ENCODE measurements at places on chromosomes 6 and 20. TPM values are rescaled to one million over a fixed set of nuclear protein-coding genes. Genes with fewer than 3 reads are reported as not detected.

DNA sequence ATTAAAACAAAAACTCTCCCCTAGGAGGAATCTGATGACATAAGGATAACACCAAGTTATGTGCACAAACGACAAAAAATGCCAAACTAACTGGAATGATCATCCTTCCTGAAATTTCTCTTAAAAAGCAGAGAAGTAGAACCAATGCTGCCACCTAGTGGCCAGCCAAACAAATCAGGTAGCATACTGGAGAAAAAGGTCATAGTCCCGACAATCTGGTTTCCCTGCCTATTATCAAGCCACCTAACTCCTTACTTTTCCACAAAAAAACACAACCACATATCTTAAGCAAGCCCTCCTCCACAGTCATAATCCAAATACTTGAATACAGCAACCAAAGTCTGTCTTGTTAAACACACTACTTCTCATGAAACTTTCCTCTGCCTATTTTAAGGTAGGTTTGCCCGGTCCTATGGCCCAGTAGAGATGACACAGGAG is 5.3 kb downstream of the OARD1 start:
- DNase-seq: peak; percentile 77

- no peak for DNase-seq
These were observed 58.5 kb downstream of the AHI1 start for GRCh38 chr6:135438907-135439535.

- DNase-seq: no peak
These were observed 18.3 kb upstream of the PLN start for GRCh38 chr6:118529756-118530155.

DNA sequence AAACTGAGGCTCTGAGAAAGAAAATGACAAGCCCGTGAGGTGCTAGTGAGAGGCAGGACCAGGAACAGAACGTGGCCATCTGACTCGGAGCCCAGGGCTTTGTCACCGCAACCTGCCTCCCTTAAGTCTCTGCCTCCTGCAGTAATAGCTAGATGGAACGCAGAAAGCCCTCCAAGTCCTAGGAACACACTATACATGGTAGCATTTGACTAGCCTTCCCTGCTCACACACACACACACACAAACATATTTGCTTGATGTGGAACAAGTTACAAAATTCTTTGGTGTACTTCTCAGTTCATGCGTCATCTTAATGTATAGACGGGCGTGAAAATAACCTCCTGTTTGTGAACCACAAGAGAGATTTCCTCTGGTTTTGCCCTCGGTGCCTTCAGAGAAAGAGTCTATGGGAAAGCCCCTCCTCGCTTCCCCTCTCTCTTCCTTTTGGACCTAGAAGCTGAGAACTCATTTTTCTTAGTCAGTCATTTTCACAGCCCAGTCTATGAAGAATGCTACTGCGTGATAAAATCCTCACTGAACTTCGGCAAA is 38.8 kb downstream of the C6orf52 start:
- no peak for DNase-seq

GRCh38 chr20:1618479-1618878 is 1.3 kb downstream of the SIRPB1 start:
- no peak for DNase-seq

TCF19 gene
- 21.4 TPM for polyA plus RNA-seq

CPXM1 gene
- polyA plus RNA-seq: 200 TPM

GRCh38 chr6:37396571-37397180 is 36.3 kb upstream of the CMTR1 start:
- DNase-seq: no peak

- no peak for DNase-seq
These were observed 144.2 kb upstream of the FBXL4 start for GRCh38 chr6:99091985-99092384.

GRCh38 chr6:15447546-15448267 is 201.8 kb downstream of the JARID2 start:
- DNase-seq: no peak

DNA sequence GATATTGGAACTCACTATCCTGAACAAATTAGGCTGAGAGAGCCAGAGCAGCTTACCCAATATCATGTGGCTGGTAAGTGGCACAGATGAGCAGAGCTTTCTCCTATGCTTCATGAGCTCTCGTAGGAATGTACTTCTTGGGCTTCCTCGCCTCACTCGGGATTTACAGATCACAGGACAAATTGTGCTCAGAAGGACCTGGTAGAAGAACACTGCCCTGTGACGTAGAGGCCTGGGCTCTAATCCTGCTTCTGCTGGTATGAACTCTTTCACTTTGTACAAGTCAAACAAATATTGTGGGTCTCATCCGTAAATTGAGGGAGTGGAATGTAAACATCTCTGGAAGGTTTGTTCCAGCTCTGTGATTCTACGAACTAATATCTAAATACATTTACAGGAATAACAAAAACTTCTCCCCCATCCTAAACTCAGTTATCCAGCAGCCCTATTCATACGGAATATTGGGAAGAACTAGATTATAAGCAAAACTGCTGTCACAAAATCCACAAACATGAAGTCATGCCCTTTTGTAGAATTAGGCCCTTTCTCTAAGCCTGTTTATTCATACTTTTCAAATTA is 187.6 kb downstream of the CLIC5 start:
- no peak for DNase-seq

DNA sequence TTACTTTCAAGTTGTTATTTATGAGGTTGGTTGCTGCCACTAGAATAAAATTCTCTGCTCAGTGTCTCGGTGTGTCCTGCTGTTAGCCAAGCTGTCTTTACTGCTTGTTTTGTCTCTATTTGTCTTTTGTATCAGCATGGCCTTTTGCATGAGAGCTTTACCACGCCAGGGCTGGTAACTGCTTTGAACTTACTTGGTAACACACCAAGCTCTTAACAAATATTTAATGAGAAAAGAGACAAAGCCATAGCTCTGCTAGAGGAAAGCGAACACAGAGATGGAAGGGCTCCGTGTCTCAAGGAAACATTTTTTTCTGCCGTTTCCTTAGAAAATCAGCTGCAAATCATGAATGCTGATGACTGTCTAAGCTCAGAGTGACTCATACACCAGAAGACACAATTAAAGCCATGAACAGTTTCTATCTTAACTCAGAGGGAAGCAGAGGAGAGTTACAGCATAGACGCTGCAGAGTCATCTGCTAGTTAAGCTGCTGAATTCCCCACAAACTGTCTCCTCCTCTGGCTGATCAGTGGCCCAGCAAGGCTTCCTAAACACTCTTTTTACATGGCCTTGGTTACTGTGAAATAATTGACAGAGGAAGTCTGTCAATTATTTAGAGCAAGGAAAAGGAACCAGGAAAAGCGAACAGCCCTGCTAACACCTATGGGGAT is 44.8 kb downstream of the AGPAT4 start:
- DNase-seq: no peak

DNA sequence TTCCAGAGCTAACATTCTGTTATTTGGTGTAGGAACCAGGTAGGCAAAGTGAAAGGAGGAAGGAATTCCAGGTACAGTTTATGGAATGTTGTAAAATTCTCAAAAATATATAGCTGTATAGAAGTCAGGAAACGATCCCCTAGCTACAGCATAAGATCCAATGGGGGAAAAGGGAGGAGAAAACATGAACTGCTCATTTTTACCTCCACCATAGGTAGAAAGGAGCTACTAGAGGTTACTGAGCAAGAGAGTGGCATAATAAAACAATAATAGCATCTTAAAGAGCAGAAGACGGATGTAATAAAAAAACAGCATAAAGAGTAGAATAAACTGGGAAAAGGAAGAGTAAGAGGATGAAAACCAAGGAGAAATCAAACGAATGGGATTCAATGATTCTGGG is 26.9 kb downstream of the EPB41L2 start:
- DNase-seq: no peak

DNA sequence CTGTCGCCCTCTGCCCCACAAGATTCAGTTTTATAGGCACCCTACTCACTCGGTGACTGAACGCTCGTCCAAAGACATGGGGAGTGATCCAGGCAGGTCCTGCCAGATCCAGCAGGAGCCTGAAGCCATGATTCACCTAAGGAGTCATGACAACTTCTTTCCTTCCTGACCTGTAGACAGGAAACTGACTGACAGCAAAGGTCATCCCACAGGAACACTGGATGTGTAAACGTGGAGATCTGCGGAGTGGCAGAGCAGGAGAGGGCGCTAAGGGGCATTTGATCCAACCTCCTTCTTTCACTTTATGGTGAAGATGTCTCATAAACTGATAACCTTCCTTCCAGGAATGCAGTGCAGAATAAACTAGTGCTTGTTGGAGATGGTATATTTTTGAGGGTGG is 192.2 kb downstream of the GJA10 start:
- no peak for DNase-seq

HLA-DMB gene
- 74.8 TPM for polyA plus RNA-seq

SMLR1 gene
- 1.5 TPM for polyA plus RNA-seq

RAMACL gene
- 0.09 TPM for polyA plus RNA-seq

- DNase-seq: no peak
These were observed 306.2 kb downstream of the SOX4 start for GRCh38 chr6:21899708-21900107.

- DNase-seq: no peak
These were observed 342.2 kb upstream of the NT5E start for GRCh38 chr6:85107701-85108100.

MDFI gene
- 39.6 TPM for polyA plus RNA-seq

DNA sequence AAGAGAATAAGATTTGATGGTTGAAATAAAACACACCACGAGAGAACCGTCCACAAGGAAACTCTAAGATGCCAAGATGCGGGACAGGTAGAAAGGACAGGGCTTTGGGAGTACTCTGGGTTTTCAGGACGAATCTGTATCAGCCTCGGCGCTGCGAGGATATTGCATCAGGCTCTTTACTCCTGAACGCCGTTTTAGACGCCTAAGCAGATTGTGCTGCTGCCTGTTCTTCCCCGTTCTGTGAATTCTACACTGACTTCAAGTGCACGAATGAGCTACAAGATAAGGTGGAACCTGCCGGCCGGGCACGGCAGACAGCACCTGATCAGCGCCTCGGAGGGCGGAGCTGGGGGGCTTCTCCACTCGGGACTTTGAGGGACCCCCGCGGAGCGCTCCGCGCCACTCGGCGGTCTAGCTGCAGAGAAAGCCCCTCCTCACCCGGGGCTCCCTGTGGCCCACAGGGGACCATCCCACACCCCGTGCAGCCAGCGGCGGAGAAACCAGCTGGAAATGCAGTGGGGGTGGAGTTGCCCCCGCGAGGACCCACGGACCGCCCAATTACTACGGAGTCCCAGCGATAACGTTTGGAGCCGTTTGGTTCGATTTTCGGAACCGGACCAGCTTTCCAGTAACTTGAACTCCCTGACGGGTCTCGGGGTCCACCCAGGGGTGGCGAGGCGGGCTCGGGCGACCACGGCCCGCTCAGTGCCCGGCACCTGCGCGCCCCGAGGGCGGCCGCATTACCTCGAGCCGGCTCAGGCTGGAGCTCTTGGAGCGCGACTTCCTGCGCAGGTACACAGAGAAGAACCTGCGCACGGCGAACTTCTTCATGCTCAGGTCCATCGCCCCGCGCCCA is 646 bp downstream of the RPS6KA2 start:
- no peak for DNase-seq

- peak; percentile 7 for DNase-seq
These were observed 46.8 kb downstream of the EPM2A start for GRCh38 chr6:145688493-145688905.

GRCh38 chr6:56278171-56278591 is 30.8 kb upstream of the COL21A1 start:
- DNase-seq: no peak

RSPH4A gene
- polyA plus RNA-seq: 2.8 TPM

- DNase-seq: no peak
These were observed 211.0 kb downstream of the WDR27 start for GRCh38 chr6:169490830-169491229.

GRCh38 chr6:111339294-111339693 is 143.7 kb downstream of the REV3L start:
- DNase-seq: no peak

All from renal pelvis (tissue), 12 donors.